Activated naive CD4-positive, alpha-beta T cell treated with Interleukin-2 at 50 U/mL for 16 hours (primary cell): ENCODE measurements at places on chromosomes 4 and X.

GRCh38 chr4:66899422-66900065, 645.8 kb downstream of the CENPC start:
- DNase-seq = no peak

GRCh38 chr4:176789955-176790354, 2.8 kb downstream of the VEGFC start:
- no peak for DNase-seq

DNA sequence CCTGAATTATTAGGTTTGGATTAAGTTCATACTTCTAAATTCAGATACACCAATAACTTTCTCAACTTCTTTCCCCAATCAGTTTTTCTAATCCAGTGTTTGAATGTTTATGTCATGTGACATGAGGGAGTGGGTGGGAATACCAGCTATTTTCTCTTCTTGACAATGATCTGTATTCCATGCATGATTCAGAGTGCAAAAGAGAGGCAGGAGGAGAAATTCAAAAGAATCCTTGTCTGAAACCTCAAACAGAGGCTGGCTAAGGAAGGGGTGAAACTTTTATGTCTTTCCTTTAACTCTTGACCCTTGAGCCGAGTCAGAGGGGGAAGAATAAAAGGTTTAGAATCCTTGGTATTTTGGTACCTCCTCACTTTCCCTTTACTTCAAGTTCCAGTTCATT, 544.7 kb downstream of the SPRY1 start:
- DNase-seq = no peak

- no peak for DNase-seq
These were observed 99.6 kb upstream of the AFAP1 start for GRCh38 chr4:8039290-8039689.
